ENCODE measurements at places on chromosomes 12 and 14.

DNA sequence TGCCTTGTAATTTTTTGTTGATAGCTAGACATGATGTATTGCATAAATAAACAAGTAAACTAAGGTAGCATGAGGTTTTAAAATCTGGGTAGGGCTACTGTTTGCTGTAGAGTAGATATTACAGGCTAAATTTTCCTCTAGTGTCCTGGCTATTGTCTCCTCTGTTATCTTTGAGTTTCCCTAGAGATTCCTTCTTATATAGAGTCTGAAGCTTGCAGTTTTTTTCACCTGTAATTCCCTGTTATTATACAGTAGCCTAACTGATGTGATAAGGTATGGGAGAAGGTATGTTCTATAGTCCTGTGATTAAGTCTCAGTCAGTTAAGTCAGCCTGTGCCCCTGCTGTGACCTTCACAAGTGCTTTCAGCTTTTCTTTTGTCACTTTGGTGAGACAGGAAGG lies 9.5 kb downstream of the ETFBKMT start:
- DNase-seq: no peak
- H3K4me1 ChIP-seq: no peaks in the 10 kb centered on the region
- no peaks in the 10 kb centered on the region for H3K36me3 ChIP-seq
- H3K4me3 ChIP-seq: no peak overlapping the region

GRCh38 chr12:121537814-121538698 lies 42.8 kb downstream of the KDM2B start:
- H3K4me3 ChIP-seq: peak overlapping the region; percentile 60
- peak overlapping the region; percentile 77 for H3K27ac ChIP-seq
- H3K4me1 ChIP-seq: peaks cover 7% of the 10 kb centered on the region
- no peaks in the 10 kb centered on the region for H3K27me3 ChIP-seq
- DNase-seq: no peak
- peaks cover 5% of the 10 kb centered on the region for H3K36me3 ChIP-seq

- DNase-seq: no peak
- H3K4me3 ChIP-seq: no peak overlapping the region
- H3K36me3 ChIP-seq: no peaks in the 10 kb centered on the region
- peaks cover 16% of the 10 kb centered on the region for H3K27me3 ChIP-seq
- peaks cover 6% of the 10 kb centered on the region for H3K4me1 ChIP-seq
- H3K27ac ChIP-seq: peak overlapping the region; percentile 78
Observed at GRCh38 chr12:461425-461824, 1.7 kb downstream of the B4GALNT3 start.

GRCh38 chr12:111260732-111261131 lies 108.2 kb downstream of the PHETA1 start:
- H3K27me3 ChIP-seq: no peaks in the 10 kb centered on the region
- DNase-seq: no peak

DNA sequence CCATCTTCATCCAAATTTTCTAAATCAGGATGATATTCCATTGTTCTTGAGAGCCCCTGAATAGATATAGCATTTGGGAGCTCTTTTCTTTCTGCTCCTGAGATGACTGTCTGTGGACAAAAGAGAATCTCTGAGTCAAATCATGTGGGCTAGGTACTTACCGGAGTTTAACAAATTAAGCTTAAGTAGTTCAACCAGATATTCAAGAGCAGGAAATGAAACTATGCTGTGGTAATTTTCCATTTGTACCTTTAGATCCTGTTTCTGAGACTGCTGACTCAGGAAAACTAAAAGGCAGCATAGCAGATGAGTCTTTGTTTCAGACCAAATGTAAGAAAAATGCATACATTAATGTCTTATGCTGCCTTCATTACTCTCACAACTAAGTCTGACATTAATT lies at the start of gene CLEC7A:
Gene CLEC7A (minus strand): TSS at position 158 of the 400 bp plus-strand sequence. CDS start 117 bp downstream, at position 41.
- no peak for DNase-seq
- H3K4me1 ChIP-seq: no peaks in the 10 kb centered on the region
- no peaks in the 10 kb centered on the region for H3K27me3 ChIP-seq
- H3K36me3 ChIP-seq: no peaks in the 10 kb centered on the region

DNA sequence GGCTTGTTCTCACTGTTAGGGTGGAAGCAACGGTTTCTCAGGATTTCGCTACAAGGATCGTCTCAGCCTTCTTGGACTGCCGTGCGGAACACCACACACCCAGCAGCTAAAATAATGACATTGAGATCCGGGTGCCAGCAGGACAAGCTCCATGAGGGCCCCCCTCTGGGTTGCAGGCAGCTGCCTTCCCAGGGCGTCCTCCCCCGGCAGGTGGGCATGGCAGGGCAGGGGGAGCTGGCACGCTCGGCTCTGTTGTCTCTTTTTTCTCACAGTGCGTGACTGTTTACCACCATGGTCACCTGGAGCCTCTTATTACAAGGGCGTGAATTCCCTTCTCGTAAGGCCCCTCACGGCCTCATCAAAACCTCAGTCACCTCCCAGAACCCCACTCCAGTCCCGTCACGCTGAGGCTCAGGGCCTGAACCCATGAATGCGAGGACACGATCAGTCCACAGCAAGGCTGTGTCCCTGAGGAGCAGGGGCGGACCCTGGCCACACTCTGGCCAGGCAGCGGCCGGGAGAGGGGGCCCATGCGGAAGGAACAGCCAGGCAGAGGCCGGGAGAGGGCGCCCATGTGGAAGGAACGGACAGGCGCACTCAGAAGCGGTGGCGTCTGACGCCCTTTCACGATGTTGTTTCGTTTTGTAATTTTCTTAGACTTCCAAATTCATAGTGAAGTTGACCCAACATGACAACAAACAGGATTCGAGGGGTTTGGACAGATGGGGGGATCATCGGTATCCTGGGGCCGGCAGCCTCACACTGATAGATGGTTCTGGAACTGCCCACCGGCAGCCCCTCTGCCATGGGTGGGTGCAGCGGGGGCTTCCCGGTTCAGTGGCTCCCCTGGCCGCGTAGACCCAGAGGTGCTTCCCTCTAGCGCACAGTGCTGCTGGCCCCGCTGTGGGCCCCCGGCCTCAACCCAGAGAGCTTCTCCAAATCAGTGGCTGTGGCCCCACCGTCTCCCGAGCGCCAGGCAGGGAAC lies 10.0 kb downstream of the LRCOL1 start:
- no peaks in the 10 kb centered on the region for H3K27me3 ChIP-seq
- peak; percentile 62 for DNase-seq
- H3K4me3 ChIP-seq: peak overlapping the region; percentile 36

DNA sequence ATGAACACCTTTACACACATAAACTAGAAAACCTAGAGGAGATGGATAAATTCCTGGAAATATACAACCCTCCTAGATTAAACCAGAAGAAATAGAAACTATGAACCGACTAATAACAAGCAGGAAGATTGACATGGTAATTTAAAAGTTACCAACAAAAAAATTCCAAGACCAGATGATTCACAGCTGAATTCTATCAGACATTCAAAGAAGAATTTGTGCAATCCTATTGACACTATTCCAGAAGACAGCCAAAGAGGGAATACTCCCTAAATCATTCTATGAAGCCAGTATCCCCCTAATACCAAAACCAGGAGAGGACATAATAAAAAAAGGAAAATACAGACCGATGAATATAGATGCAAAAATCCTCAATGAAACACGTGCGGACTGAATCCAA lies 102.6 kb upstream of the KRR1 start:
- no peaks in the 10 kb centered on the region for H3K4me1 ChIP-seq
- DNase-seq: no peak
- H3K27ac ChIP-seq: no peak overlapping the region

DNA sequence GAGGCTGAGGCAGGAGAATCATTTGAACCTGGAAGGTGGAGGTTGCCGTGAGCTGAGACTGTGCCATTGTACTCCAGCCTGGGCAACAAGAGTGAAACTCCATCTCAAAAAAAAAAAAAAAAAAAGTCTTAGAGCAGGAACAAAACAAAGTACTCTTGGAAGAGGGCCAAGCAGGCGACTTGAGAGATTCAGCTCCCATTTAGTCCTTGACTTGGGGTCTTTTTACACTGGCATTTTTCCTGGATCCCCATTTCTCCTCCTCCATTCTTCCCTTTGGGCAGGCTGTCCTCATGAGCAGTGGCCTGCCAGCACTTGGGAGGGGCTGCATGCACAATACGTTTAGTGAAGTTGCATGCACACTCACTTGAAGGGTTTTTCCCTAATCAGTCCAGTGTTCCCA lies 72.9 kb downstream of the C14orf132 start:
- no peak for DNase-seq
- no peaks in the 10 kb centered on the region for H3K4me1 ChIP-seq
- no peak overlapping the region for H3K27ac ChIP-seq
- H3K27me3 ChIP-seq: no peaks in the 10 kb centered on the region
- no peaks in the 10 kb centered on the region for H3K36me3 ChIP-seq

DNA sequence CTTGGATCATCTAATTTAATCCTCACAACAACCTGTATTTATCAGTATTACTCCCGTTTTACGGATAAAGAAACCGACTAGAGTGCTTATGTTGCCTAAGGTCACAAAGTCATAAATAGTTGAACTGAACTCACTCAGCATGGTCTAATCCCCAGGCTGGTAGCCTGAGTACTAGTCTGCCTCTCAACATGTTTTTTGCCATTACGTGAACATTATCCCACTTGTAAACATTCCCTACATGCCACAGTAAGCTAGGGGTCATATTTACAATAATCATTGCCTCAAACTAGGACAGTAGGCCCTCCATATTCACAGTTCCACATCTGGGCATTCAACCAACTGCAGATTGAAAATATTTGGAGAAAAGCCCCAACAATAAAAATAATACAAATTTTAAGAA lies 12.1 kb downstream of the SNRPF start:
- DNase-seq: no peak
- H3K36me3 ChIP-seq: no peaks in the 10 kb centered on the region
- H3K4me3 ChIP-seq: no peak overlapping the region
- H3K27me3 ChIP-seq: no peaks in the 10 kb centered on the region

DNA sequence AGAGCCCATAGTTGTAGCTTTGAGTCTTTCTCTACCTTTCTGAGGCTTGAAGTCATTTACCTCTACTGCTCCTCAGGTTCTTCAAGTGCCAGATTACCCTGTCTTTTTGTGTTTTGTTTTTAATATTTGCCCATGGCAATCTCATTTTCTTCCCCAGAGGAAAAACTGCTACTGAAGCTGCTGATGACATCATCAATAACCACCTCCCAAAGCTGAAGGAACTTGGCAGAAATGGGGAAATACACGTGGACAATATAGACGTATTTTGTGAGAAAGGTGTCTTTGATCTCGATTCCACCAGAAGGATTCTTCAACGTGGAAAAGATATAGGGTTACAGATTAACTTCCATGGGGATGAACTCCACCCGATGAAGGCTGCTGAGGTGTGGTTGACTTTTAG lies 17.1 kb downstream of the AMDHD1 start:
- no peak overlapping the region for H3K4me3 ChIP-seq
- no peak overlapping the region for H3K27ac ChIP-seq
- no peaks in the 10 kb centered on the region for H3K27me3 ChIP-seq
- no peaks in the 10 kb centered on the region for H3K36me3 ChIP-seq
- no peak for DNase-seq

- no peak overlapping the region for H3K27ac ChIP-seq
- H3K4me1 ChIP-seq: no peaks in the 10 kb centered on the region
- H3K27me3 ChIP-seq: no peaks in the 10 kb centered on the region
- no peak for DNase-seq
Observed at GRCh38 chr14:76456200-76456599, 80.3 kb downstream of the ESRRB start.

GRCh38 chr12:129937426-129937825 lies 33.6 kb upstream of the TMEM132D start:
- no peaks in the 10 kb centered on the region for H3K4me1 ChIP-seq
- H3K36me3 ChIP-seq: no peaks in the 10 kb centered on the region
- H3K27ac ChIP-seq: no peak overlapping the region
- no peak overlapping the region for H3K4me3 ChIP-seq
- H3K27me3 ChIP-seq: no peaks in the 10 kb centered on the region

- H3K4me1 ChIP-seq: no peaks in the 10 kb centered on the region
- H3K27me3 ChIP-seq: no peaks in the 10 kb centered on the region
- H3K4me3 ChIP-seq: no peak overlapping the region
- DNase-seq: no peak
- H3K36me3 ChIP-seq: no peaks in the 10 kb centered on the region
Observed at GRCh38 chr14:97866664-97867063, 1069.5 kb downstream of the VRK1 start.

GRCh38 chr12:24491968-24492367 lies 456.9 kb downstream of the BCAT1 start:
- H3K4me3 ChIP-seq: no peak overlapping the region
- no peaks in the 10 kb centered on the region for H3K27me3 ChIP-seq
- H3K4me1 ChIP-seq: no peaks in the 10 kb centered on the region
- H3K36me3 ChIP-seq: no peaks in the 10 kb centered on the region
- H3K27ac ChIP-seq: no peak overlapping the region

- H3K27me3 ChIP-seq: no peaks in the 10 kb centered on the region
- no peaks in the 10 kb centered on the region for H3K36me3 ChIP-seq
- H3K4me3 ChIP-seq: no peak overlapping the region
- H3K27ac ChIP-seq: no peak overlapping the region
- DNase-seq: no peak
- peaks cover 4% of the 10 kb centered on the region for H3K4me1 ChIP-seq
Observed at GRCh38 chr12:52442600-52443061, 8.5 kb upstream of the KRT75 start.

Data from tibial nerve (tissue), 4 donors.